ENCODE measurements at places on chromosomes 16 and 17. TPM values are rescaled to one million over a fixed set of nuclear protein-coding genes. Genes with fewer than 3 reads are reported as not detected.

SAMD14 gene
- 2.8 TPM for total RNA-seq

CLEC18A gene
- total RNA-seq, result 1.0 TPM

CHST5 gene
- total RNA-seq, result not detected

ICAM2 gene
- 500 TPM for total RNA-seq

MPP3 gene
- 7.9 TPM for total RNA-seq

ARHGAP23 gene
- 56.2 TPM for total RNA-seq

CDC6 gene
- 8.6 TPM for total RNA-seq

GFAP gene
- 0.54 TPM for total RNA-seq

MILR1 gene
- total RNA-seq, result 2.7 TPM

PIK3R5 gene
- total RNA-seq, result not detected

CHP2 gene
- not detected for total RNA-seq

ZNF287 gene
- 2.5 TPM for total RNA-seq

TBC1D3G gene
- total RNA-seq, result not detected

SPAG7 gene
- total RNA-seq, result 56.9 TPM

GLP2R gene
- not detected for total RNA-seq

ZNF423 gene
- total RNA-seq, result 1.5 TPM

RAPGEFL1 gene
- total RNA-seq, result 0.99 TPM

SPAG5 gene
- 35.4 TPM for total RNA-seq

CCT6B gene
- 0.38 TPM for total RNA-seq

RAB37 gene
- total RNA-seq, result 0.27 TPM

LPCAT2 gene
- 42.9 TPM for total RNA-seq

ENPP7 gene
- total RNA-seq, result not detected

PPP1R9B gene
- total RNA-seq, result 30.9 TPM

CDR2L gene
- 13.1 TPM for total RNA-seq

KRT222 gene
- total RNA-seq, result not detected

AATF gene
- total RNA-seq, result 31.4 TPM

HAS3 gene
- total RNA-seq, result 1.1 TPM

PRSS27 gene
- 0.28 TPM for total RNA-seq

PARD6A gene
- total RNA-seq, result 2.4 TPM

GUCY2D gene
- not detected for total RNA-seq

IFI35 gene
- 6.9 TPM for total RNA-seq

TAT gene
- total RNA-seq, result not detected

IRX5 gene
- total RNA-seq, result 0.85 TPM

SLC4A1 gene
- not detected for total RNA-seq

MATCAP1 gene
- 18.9 TPM for total RNA-seq

TBKBP1 gene
- 16.9 TPM for total RNA-seq

CDH1 gene
- total RNA-seq, result not detected

PERCC1 gene
- not detected for total RNA-seq

KRT33B gene
- total RNA-seq, result not detected

KRT24 gene
- not detected for total RNA-seq

UMOD gene
- not detected for total RNA-seq

SPATA32 gene
- total RNA-seq, result under 0.01 TPM

KRTAP4-4 gene
- total RNA-seq, result not detected

RHBDL1 gene
- 0.47 TPM for total RNA-seq

GCGR gene
- not detected for total RNA-seq

HOXB4 gene
- 6.0 TPM for total RNA-seq

NACA2 gene
- total RNA-seq, result not detected

DNAH2 gene
- total RNA-seq, result not detected

SLFN12 gene
- 44.8 TPM for total RNA-seq

PTX4 gene
- not detected for total RNA-seq

FOXN1 gene
- not detected for total RNA-seq

TERB1 gene
- under 0.01 TPM for total RNA-seq

MBTD1 gene
- 15.2 TPM for total RNA-seq

GAS7 gene
- not detected for total RNA-seq
